ENCODE measurements at places on chromosomes 11 and 22. TPM values are rescaled to one million over a fixed set of nuclear protein-coding genes. Genes with fewer than 3 reads are reported as not detected.

Gene OR52N5
- not detected for total RNA-seq

Gene ADM
- 74.2 TPM for total RNA-seq

Gene CHRDL2
- not detected for total RNA-seq

Gene DCHS1
- 1.8 TPM for total RNA-seq

Gene FAT3
- 0.80 TPM for total RNA-seq

Gene KCNE3
- total RNA-seq: 4.9 TPM

Gene SLC6A5
- not detected for total RNA-seq
